ENCODE measurements at places on chromosomes 2 and 18.
A peak's percentile ranks its signal among the peaks of the same experiment; 100 is the strongest.

GRCh38 chr2:220046507-220046906, 419.1 kb downstream of the SLC4A3 start:
- DNase-seq: no peak

- DNase-seq: no peak
These were observed 45.6 kb upstream of the ANKRD44 start for GRCh38 chr2:197356136-197356535.

DNA sequence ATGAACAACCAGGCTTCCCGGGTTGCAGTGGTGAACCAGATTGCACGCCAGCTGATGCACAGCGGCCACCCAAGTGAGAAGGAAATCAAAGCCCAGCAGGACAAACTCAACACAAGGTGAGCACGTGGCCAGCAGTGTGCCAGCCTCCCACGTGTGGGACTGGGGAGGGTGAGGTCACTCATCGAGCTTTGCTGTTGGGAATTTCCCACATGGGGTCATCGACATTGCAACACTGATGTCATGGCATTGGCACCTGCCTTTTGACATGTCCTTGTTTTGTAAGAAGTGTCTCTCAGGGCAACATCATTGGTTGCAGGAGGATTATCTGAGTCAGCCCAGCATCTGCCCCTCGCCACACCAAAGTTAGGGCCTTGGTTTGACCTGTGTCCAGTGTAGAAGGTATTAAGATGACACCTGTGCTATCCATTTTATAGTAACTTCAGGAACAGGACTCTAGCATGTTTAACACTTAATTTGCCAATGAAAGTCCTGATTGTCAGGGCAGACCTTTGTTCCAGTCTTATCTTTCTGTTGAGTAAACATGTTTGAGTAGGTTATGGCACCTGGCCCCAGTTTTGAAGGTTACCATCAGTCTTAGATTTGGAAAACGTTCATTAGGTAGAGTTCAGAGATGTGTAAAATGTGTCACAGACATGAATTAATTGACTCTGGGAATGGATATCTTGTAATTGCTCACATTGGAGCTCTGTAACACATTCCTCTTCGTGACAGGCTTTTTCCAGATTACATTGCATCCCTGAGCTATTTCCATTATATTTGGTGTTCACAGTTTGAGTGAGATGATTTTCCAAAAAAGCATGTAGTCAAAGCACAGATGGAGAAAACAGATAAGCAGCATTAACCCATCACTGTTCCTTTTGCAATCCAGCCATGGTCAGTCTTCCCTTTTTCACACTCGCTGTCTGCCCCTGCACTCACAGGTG, 93.3 kb upstream of the EML6 start:
- DNase-seq: no peak

DNA sequence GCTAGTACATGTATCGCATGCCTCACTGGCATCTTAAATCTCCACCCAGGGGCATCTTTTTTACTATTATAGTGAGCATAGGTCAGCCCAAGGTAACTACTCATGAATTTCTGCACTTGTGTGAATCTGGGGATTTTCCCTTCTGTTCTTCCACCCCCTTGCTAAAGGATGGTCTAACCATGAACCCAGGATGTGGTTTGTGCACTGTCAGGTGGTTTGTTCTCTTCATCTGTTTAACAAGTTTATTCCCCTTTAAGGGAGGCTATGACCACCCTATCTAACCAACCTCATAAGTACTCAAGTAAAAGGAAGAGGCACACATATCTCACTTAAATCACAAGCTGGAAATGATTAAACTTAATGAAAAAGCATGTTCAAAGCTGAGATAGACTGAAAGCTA, 243.0 kb downstream of the RPRM start:
- no peak for DNase-seq

- no peak for DNase-seq
These were observed 159.6 kb upstream of the NOSTRIN start for GRCh38 chr2:168642873-168643272.

DNA sequence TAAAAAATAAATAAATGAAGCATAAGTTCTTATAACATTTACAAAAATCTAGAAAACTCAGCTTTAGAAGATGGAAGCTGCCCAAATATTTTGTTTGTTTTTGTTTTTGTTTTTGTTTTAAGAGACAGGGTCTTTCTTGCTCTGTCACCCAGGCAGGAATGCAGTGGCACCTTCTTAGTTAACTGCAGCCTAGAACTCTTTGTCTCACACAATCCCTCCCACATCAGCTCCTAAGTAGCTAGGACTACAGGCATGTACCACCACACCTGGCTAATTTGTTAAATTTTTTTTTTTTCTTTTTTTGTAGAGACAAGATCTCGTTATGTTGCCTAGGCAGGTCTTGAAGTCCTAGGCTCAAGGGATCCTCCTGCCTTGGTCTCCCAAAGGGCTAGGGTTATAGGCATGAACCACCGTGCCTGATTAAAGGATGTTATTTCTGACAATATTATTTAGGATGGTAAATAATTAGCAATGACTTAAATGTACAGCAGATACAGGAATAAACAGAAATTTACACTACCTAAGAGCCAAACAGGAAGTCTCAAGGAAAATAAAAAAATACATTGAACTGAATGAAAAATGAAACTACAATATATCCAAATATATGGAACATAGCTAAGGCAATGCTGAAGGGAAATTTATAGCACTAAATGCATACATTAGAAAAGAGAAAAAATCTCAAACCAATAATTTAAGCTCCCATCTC, 17.2 kb downstream of the SESTD1 start:
- DNase-seq: no peak

DNA sequence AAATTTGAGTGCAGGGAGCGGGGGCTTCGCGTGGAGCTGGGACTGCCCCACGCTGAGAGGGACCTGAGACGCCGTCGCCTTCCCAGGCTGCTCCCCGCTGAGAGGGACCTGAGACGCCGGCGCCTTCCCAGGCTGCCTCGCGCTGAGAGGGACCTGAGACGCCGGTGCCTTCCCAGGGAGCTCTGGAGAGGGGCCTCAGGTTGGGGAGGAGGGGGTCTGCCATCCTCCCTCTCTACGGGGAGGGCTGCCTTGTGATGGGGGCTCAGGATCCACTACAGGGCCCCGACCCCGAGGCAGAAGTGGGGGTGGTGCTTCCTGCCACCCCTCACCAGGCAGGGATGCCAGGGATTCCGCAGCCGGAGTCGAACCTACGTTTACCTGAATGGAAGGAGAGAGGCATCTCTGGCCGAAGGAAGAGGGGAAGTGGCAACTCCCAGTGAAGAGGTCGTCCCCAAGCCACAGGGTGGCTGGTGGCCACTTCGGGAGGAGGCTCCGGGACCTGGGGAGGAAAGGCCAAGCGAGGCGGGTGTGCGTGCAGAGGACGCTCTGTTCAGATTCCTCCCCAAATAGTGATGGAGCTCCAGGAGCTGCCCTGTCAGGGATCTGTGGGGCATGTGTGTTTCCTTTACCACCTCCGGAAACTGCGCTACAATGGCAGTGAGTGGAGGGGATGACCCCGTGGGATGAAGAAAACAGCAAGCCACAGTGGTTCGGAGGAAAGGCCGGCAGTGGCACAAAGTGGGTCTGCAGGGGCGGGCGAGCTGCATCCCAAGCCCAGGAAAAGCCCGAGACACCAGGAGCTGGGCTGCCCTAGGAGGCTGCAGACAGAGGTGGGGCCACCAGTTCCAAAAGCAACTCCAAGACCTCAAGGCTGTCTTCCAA, 108.2 kb upstream of the CTDP1 start:
- DNase-seq: no peak

- DNase-seq: no peak
These were observed 211.5 kb downstream of the SUCLG1 start for GRCh38 chr2:84247532-84247931.

GRCh38 chr2:54634564-54635511, 88.6 kb upstream of the EML6 start:
- no peak for DNase-seq

DNA sequence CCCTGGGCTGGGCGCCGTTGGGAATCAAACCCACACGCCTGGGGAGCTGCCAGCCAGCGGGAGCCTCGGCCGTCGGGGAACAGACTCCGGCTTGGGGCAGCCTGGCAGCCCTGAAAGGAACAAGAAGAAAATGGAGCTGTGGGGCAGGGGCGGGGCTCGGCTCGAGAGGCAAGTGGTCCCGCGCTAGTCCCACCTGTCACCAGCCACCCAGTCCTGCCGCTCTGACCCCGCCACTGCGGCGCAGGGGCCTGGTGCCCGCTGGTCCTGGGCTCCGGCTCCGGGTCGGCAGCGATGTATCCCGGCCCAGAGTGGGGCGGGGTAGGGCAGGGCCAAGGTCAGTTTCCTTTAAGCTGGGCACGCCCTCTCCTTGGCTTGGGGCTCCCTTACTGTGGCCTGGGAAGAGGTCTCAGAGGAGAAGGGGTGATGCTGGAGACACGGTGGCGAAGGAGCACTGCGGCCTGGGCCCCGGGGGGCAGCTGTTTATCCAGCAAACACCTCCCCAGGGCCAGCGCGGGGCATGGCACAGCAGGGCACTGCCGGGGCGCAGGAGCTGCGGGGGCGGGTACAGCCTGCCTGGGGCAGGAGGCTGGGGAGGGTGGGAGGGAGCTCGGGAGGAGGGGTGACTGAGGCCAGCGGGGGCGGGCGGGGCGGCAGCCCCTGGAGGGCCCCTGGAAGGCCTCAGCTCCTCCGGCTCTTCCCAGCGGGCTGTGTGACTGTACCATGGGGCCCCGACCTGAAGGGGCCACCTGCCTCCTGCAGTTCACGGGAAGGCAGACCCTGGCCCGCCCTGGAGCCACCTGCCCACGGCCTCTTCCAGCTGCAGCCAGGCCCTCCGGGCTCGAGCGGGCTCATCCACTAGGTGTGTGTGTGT, 15.6 kb downstream of the ODC1 start:
- no peak for DNase-seq

- DNase-seq: no peak
These were observed 285.1 kb upstream of the MMADHC start for GRCh38 chr2:149872638-149873150.

- no peak for DNase-seq
These were observed 25.4 kb upstream of the SOX11 start for GRCh38 chr2:5666798-5667197.

GRCh38 chr2:238345297-238345968, 25.1 kb downstream of the TRAF3IP1 start:
- DNase-seq: no peak

- no peak for DNase-seq
These were observed at the start of gene COL5A2 for GRCh38 chr2:189179570-189179950. TSS of gene COL5A2 (minus strand) at chr2:189179761. CDS start at chr2:189179604, 157 bp downstream.

DNA sequence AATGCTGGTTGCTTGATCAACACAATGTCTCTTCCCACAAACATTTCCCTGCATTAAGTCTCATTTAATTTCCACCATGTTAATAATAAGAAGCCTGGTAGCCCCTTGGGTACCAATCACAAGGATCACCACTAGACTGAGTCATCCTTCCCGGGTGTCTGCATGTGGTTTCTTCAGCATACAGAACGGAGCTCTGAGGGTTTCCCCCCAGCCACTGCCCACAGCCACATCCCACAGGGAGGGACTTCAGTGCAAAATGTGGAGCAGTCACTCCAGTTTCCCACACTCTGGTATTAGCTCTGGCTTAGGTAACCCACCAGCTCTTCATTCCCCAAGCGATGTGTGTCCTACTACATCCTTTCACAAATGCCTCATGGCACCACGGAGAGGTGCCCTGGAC, 42.7 kb upstream of the POLE4 start:
- peak; percentile 16 for DNase-seq

GRCh38 chr2:71700041-71700657, 246.8 kb downstream of the DYSF start:
- no peak for DNase-seq

GRCh38 chr18:32297579-32298170, 107.8 kb downstream of the MEP1B start:
- DNase-seq: no peak

DNA sequence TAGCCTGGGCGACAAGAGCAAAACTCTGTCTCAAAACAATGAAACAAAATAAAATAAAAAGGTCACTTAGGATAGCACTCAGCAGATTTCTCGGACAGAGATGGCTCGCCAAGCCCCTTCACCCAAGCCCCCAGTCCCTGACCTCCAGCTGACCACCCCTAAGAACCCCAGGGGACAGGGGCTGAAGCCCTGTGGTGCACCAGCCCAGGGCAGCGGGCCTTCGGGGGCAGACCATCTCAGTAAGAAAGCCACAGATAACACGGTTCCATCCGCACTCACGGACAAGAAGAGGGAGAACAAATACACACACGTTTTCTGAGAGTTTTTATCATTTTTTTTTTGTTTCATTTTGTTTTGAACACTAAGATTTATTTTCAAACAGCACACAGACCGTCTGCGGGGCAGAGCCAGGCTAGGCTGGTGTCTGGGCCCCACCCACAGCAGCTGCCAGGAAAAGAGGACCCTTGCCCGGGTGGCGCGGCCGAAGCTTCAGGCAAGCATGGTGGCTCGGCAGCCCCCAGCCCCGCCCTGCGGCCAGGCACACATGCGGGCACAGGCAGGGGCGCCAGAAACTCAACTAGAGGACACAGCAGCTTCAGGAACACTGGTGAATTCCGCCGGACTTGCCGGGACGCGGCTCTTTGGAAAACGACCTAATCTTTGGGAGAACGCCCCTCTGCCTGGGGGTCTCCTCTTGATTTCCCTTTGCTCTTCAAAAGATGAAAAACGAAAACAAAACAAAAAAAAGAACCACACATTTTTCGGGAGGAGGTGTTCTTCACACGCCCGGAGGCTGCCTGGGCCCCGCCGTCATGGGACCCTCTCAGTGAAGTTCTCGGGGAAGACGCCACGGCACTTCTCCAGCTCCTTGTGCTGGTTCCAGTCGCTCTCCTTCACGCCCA, 59.0 kb downstream of the BIN1 start:
- no peak for DNase-seq

DNA sequence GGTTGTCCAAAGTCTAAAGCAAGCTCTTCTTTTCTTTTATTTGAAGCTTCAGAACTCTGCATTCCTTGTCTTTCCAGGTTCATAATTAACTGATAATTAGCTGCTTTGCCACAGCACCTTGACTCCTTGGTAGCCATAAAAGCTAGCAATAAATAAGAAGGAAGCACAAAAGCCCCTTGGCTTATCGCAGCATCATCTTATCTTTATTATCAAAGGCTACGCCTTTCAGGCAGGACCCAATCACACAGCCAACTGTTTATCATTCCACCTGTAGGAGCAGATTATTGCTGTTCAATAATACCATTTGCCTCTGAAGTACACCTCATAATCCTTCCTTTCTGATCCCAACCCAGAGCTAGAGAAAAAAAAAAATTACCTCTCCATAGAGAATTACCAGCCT, 489.2 kb downstream of the SATB2 start:
- DNase-seq: no peak

DNA sequence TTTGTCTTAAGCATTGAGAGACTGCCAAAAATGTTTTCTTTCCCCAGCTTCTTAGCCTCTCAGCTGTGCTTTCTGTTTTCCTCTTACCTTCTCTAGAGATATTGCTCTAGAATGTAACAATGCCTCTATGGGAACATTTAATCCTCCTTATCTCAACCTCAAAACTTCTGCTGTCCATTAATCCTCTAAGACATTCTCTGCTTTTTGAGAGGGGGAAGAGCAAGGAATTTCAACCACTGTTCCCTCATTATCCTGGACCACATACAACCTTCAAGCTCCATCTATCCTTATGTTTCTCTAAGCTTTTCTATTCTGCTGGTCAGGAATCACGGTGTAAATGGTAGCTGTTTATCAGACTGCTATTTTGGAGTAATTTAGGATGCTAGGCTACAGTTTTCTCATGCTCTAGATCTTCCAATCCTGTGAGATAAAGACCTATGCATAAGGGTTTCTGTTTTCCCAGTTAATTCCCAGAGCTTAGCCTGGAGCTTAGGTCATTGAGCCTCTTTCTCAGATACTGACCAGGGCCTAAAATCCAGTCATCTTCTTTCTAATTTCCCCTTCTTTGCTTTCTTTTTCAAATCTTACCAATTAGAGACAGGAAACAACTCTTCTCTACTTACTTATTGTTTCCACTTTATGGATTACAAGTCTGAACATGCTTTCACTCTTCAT, 282.0 kb downstream of the CALCRL start:
- DNase-seq: no peak
